Stimulated activated CD4-positive, alpha-beta T cell treated with anti-CD3 and anti-CD28 coated beads, TNF-alpha, amount 100 ng/mL, for 1 hour (primary cell): ENCODE measurements at places on chromosomes 2 and 18.

DNA sequence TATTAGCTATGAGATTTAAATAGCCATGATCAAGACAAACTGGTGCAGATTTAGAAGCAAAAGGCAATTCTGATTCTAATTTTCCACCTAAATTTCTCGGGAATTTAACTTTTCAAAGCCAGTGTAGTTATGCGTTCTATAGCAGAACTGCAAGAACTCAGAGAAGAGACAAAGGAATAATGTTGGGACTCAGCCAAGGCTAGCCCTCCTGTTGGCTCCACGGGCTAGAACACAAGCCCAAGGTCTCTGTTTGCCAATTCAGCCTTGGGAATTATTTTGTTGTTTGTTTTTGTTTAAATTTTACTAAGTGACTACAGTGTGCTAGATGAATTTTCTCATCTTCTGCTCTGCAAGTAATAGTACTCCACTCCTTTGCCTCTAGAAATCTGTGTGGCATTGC is 121.2 kb downstream of the CACNB4 start:
- DNase-seq: no peak

- no peak for DNase-seq
Observed at GRCh38 chr2:119248751-119249150, 25.1 kb downstream of the STEAP3 start.

DNA sequence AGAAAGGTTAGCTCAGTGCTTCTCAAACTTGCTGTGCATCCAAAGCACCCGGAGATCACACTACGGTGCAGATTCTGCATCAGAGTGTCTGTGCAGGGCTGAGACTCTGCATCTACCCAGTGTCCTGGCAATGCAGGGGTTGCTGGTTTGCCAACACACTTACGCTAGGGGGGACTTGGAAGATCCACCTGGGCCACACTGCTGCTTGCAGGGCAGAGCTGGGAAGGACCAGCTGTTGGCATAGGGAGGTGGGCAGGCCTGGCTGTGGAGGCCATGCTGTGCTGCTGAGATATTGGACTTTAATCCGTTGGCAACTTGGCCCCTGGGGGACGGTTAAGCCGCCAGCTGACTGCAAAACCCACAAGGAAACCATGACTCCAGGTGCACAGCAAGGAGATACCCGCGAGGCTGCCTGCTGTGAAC is 397.6 kb upstream of the HS6ST1 start:
- no peak for DNase-seq

DNA sequence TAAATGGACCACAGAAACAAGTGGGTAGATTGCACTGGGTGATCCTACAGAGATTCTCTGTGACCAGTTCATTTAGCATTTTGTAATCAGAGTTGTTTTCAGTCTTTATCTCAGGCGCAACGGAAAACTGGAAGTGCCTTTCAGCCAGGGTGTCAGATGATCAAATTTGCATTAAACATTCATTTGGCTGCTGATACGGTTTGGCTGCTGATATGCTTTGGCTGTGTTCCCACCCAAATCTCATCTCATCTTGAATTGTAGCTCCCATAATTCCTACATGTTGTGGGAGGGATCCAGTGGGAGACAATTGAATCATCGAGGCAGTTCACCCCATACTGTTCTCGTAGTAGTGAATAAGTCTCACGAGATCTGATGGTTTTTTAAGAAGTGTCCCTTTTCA is 1396.1 kb upstream of the TMEFF2 start:
- no peak for DNase-seq
